ENCODE measurements at places on chromosomes 7 and 10.
A peak's percentile ranks its signal among the peaks of the same experiment; 100 is the strongest.

DNA sequence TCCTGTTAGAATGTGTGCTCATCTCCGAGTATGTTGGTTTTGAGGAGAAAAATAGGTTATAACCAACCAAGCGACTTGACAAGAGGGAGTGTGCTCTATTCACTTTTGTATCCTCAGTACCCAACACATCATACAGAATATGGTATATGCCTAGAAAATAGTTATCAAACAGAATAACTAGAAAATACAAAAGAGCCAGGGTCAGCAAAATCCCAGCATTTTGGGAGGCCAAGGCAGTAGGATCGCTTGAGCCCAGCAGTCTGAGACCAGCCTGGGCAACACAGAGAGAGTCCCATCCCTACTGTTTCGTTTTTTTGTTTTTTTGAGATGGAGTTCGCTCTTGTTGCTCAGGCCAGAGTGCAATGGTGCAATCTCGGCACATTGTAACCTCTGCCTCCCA, 257.9 kb downstream of the PARD3 start:
- no peak for DNase-seq

- DNase-seq = no peak
Measured at GRCh38 chr10:89279421-89279869, 22.4 kb upstream of the IFIT2 start.

- no peak for DNase-seq
Measured at GRCh38 chr7:103912891-103913605, 76.4 kb downstream of the RELN start.

- no peak for DNase-seq
Measured at GRCh38 chr7:44320794-44321371, 4.5 kb downstream of the CAMK2B start.

GRCh38 chr7:87028636-87029035, 30.8 kb downstream of the ELAPOR2 start:
- DNase-seq = no peak

DNA sequence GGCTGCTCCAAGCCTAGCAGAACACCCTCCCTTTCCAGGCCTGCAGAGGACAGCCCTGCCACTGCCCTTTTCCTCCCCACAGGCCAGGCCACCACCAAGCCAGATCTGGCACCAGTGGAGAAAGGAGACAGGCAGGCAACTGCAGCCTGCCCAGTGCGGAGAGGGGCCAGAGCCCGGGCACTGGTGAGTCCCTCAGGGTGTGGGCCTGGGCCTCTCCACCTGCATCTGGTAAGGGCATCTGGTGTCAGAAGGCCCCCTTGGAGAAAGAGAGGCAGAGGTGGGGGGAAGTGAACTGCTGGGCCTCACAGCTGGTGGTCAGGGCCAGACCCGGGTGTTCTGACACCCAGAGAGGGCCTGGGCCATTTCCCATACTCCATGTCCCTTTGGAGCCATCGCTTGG, 27.9 kb downstream of the ZNF783 start:
- no peak for DNase-seq

- no peak for DNase-seq
Measured at GRCh38 chr10:117226813-117227451, 14.0 kb upstream of the SLC18A2 start.

GRCh38 chr10:115003396-115003795, 65.4 kb downstream of the TRUB1 start:
- DNase-seq = no peak

DNA sequence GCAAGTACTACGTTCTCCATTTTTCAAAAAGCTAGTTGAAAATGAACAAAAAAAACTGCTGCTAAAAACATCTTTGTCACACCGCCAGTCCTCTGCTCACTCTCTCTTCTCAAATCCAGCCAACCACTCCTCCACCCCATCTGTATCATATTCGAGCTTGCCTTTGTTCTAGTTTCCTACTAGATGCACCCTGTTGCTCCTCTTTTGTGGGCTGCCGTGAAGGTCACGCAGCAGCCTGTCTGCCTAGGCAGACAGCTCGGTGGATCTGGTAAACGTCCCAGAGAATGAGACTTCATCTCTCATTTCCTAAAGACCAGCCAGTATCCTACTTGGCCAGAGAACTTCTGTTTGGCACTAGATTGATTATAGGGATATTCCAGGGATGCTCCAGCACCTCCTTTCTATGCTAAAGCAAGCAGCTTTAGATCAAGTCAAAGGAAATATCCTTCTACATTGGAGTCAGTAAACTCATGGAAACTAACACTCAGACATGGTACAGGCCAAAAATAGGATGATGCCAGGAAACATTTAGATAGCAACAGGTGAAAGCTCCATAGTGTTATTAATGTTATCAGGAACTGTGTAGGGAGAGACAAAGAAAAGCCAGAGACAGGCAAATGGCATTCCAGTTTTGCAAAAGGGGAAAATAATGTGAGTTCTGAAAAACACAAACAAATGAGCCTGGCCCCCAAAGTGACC, 8.7 kb upstream of the PLXNA4 start:
- no peak for DNase-seq

GRCh38 chr7:37901236-37901827, 15.3 kb downstream of the SFRP4 start:
- no peak for DNase-seq

DNA sequence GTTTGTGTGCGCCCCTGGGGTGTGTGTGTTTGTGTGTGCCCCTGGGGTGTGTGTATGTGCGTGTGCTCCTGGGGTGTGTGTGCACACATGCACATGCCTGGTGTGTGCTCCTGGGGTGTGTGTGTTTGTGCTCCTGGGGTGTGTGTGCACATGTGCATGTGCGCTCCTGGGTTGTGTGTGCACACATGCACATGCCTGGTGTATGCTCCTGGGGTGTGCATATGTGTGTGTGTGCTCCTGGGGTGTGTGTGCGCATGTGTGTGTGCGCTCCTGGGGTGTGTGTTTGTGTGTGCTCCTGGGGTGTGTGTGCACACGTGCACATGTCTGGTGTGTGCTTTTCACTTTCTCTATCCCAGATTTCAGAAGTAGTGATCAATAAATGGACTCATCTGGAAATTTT, 321.0 kb downstream of the WDR37 start:
- DNase-seq = no peak

DNA sequence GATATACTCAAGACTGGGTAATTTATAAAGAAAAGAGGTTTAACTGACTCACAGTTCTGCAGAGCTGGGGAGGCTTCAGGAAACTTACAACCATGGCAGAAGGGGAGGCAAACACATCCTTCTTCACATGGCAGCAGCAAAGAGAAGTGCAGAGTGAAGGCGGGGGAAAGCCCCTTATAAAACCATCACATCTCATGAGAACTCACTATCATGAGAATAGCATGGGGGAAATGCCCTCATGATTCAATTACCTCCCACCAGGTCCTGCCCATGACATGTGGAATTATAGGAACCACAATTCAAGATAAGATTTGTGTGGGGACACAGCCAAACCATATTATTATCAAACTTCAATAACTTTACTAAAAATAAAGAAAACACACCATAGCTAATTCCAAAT, 30.4 kb upstream of the JAZF1 start:
- DNase-seq = peak; percentile 51

GRCh38 chr7:8290645-8291308, 28.8 kb upstream of the ICA1 start:
- DNase-seq = no peak

DNA sequence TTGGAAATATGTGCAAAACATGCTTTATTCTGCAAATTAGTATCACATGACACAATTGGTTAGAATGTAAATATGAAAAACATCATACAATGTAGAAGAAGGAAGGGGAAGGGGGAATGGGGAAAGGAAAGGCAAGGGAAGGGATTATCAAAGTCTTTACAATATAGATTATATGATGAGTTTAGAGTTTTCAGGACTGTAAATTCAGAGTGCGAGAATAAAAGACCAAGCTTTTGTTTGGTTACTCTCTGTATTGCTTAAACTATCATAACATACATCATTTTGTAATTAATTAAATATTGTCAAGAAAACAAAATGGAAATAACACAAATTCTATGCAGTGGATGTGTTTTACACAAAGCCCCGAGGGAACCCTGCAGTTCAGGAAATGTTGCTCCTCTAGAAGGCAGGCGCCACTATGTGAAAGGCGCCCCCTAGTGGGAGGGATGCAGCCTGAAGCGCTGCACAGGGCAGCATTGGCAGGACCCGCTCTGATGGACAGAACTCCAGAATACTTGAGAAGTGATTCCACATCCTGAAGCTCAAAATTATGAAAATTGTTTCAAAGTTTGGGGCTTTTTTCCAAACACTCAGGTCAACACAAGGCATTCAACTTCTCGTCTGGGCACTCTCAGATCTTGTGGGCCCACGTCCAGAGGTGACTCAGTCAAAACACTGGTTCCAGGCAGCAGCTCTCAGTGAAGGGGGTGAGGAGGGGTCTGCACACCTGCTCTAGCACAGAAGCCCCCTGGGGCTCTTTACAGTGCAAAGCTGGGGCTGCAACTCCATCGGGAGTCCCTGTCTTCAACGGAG, 31.6 kb upstream of the TMEM254 start:
- peak; percentile 80 for DNase-seq

DNA sequence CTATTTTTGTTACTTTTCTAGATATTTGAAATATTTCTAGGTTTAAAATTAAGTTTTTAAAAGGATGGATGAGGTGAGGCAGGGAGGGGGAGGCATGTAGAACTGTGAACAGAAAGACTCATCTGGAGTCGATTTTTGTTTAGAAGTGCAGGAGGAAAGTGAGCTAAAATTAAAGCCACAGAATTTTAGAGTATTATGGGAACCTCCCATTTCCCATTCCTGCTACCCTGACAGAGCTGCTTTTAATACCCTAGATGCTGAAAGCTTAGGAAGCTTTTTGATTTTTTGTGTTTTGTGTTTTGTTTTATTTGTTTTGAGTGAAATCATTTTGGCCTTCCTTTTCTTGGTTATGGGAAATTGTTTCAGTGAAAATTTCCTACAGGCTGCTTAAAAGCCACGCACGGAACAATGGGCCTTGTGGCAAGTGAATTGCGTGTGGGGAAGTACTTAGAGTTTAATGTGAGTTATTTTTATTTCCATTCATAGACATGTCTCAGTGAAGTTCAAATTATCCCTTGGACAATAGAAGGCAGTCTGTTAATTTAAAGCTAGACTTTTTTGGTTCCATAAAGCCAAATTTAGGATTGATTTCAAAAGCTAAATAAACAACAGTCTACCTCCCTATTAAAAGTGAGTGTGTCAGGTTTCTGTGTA, 102.0 kb upstream of the HDAC9 start:
- DNase-seq = no peak

GRCh38 chr7:27992097-27992496, 188.5 kb downstream of the JAZF1 start:
- no peak for DNase-seq

DNA sequence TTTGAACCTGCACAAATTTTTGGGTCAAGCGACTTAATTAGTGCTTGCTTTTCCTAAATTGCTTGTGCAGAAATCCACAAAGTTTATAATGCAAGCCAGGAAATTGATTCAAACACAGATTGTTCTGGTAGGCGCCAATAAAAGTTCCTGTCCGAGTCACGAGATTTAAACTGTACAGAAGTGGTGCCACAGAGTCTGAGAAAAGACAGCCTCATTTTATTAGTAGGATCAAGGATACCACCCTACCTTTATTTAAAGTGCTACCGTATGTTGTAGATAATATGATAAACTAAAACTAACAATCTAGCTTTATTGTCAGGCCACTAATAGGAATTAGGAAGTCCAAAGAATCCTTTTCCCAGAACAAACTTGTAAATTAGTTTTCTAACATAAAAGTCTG, 696.7 kb downstream of the TNS3 start:
- no peak for DNase-seq

DNA sequence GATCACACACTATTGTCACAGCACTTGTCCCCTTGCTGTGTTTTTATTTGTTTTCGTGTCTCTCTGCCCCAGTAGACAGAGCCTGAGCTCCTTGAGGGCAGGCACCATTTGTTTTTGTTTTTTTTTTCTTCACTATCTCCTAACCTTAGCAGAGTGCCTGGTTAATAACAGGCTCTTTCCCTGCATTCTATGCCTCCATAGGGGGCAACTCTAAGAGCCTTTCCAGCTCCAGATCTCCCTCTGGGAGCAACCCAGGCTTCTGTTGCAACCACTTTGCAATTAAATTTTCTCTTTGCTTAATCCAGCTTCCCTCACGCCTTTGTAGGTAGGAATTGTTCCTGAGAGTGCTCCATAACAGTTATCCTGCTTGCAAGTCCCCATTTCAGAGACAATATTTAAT, 148.4 kb downstream of the PLXDC2 start:
- no peak for DNase-seq

- DNase-seq = no peak
Measured at GRCh38 chr10:28798428-28798955, 121.2 kb downstream of the BAMBI start.

DNA sequence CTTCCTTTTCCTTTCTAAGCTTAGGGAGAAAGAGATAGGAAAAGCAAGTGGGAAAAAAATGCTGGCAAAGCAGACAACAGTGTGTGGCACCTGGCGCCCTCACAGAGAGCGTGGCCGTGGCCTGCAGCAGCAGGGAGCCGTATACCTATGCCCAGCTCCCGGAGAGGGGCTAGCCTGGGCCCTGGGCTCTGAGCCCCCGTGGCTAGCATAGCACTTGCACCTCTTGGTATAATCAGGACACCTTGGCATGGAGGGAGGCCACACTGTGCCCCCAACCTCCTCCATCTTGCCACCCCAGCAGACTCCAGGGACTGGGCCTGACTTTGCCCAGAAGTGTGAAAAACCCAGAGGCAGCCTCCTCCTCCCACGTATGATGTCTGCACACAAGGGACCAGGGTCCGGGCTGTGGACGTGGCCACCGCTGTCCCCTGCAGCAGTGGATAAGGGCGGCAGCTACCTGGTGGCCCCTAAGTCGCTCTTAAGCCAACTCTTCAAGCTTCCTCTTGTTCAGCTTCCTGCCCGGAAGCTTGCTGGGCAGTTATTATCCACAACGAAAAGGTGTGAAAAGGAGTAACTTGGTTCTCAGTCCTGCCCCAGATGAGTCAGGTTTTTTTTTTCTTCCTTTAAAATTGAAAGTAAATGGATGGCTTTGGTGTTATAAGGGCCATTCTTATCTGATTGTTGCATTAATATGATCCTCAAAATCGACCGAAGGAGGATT, 249.1 kb upstream of the PITRM1 start:
- no peak for DNase-seq

DNA sequence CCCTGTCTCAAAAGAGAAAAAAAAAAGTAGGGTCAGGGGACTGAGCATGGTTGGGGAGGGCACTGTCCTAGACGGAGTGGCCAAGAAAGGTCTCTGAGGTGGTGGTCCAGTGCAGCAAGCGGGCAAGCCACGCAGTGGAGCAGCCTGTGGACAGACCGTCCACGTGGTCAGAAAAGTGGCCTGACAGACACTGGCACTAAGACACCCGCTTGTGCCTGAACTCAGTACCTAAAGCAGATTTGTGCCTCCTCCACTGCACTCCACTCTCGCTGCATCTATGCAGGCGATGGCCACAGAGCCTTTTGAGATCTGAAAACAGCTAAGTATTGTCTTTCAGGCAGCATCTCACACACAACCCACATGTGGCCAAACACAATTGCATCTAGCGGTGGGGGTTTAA, 8.8 kb downstream of the ASB10 start:
- DNase-seq = no peak

- no peak for DNase-seq
Measured at GRCh38 chr10:127618797-127619196, 69.7 kb downstream of the NPS start.

DNA sequence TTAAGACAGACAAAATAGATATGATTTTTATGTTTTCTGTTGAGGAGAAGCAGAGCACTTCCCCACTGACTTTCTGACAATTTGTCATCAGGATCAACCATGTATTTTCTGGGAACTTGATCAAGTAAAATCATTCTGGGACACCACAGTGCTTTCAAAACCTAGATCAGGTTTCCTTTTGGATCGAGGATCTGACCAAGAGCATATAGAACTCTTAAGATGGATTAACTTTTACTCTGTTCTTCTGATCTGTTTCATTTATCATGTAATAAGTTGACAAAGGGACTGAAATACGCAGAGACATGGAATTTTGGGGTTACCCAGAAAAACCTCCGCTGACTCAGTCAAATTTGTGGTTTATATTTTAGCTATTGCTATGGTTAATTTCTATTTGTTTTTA, 136.0 kb upstream of the WNT16 start:
- DNase-seq = no peak

All from stimulated activated CD4-positive, alpha-beta T cell treated with anti-CD3 and anti-CD28 coated beads, Interleukin-2, amount 100 ng/mL, for 24 hours (primary cell).